ENCODE measurements at places on chromosomes 5 and 9.

DNA sequence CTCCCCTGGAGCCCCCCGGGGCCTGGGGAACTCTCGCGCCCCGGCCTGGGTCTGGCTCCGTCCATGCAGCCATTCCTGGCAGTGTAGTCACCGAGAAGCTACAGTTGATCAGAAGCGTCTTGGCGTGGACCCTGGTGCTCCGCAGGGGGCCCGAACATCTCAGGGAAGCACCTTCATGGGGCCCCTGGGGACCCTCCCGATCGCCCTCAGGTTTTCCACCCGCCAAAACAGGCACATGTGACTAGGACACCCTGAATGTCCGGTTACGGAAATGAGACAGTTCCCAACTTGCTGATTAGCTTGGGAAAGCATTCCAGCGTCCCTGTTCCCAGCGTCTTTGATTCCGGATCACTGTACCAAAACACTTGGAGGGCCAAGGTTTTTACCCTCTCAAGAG lies 472 bp downstream of the FBXO4 start:
- DNase-seq = peak; percentile 9

DNA sequence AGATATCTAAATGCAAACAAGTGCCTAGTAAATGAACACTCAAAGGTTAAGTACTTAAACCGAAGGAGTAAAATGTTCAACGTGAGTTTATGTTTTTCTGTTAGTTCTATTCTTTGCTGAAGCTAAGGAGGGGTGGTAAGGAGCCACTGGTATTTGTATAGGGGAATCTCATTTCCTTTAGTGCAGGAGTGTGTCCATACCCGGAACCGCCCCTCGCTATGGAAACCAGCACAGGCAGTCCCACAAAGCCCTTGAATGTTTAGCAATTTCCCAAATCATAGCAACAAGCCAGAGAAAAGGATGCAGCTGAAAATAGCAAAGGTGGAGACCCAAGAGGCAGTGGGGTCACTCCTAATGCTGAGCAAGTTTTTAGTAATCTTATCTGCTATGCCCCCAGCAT lies 78.8 kb upstream of the STK32A start:
- no peak for DNase-seq

DNA sequence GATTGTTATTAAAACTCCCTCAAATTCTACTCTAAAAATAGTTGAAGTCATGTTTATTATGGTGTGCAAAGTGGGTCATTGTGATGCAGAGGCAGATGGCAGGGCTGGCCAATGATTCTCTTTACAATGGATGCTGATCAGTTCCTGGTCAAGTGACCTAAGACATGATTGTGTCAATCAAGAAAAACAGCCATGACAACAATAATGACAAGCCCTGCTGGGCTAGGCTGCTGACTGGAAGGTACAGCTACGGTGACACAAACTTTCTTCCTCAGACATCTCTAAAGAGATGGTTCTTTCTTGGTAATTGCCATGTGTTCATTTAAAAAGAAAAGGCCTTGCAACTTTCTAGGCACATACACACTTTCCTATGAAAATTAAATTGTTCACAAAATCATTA lies 3.6 kb downstream of the SLC24A2 start:
- DNase-seq = peak; percentile 11

- no peak for DNase-seq
Observed at GRCh38 chr5:60883229-60883628, 39.2 kb upstream of the ELOVL7 start.

- DNase-seq = peak; percentile 53
Observed at GRCh38 chr5:138725153-138725817, 27.9 kb upstream of the CTNNA1 start.

GRCh38 chr5:32098291-32098690 lies 75.8 kb downstream of the GOLPH3 start:
- DNase-seq = peak; percentile 29

- DNase-seq = no peak
Observed at GRCh38 chr5:142495531-142495930, 170.7 kb upstream of the SPRY4 start.

DNA sequence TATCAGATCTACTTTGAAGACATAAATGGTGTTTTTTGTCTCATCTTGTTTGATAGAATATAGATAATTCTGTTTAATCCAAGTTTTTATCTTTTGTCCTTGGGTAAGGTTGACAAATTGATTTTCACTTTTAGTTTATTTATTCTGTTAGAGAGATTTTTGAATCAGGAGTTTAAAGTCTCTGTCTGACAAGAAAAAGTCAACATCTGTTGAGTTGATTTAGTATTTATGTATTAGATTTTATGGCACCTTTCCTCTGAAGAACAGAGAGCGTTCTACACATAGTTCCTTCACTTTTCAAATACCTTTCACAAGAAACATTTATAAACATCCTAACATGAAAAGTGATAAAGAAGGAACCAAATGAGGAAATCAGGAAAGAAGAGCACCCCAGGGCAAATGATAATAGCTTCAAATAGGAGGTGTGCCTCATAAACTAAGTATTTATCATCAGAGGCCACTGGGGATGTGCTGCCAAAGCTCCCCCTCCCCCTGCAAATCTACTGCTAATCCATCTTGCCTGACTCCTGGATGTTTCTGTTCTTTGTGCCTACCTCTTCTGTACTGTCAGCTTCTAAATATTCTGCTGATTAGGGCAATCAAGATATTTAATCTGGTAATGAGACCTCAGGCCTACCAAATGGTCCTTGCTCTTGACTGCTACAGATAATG lies 457.7 kb upstream of the CHD1 start:
- no peak for DNase-seq

GRCh38 chr5:127410959-127411358 lies 106.5 kb upstream of the PRRC1 start:
- DNase-seq = no peak

GRCh38 chr5:143933451-143933850 lies 121.5 kb downstream of the HMHB1 start:
- no peak for DNase-seq

DNA sequence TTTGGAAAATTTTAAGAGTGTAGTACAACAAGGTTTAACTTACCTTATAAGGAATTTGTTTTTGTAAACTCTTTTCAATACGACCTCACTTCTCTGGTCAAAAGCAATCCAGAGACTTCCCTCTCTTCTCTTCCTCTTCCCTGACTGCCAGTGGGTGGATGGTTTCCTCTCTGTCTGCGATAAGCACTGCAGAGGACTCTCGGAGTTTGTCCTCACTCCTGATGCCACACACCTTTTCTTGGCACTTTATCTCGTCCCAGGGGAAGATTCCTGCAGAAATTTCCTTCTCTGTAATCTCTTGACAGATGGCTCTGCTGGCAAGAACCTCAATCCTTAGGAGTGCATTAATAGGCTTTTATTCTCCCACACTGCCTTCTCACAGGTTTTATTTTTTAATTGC lies 641.6 kb downstream of the NR2F1-AS1 start:
- DNase-seq = no peak

DNA sequence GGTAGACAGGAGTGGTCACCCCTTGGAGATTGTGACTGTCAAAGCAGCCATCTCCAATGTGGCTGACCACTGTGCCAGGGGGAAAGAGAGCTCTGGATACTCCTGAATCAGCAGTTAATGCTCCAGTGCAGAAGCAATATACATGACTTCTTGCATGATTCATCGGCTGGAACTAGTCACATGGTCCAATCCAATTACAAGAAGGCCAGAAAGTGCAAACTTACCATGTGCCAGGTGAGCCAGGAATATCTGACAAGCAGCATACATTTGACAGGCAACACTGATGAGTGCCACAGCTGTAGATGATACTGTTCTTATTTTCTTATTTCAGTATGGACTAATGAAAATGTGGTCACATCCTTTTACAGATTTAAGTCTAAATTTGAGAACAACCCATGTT lies 440.0 kb upstream of the MPDZ start:
- no peak for DNase-seq

DNA sequence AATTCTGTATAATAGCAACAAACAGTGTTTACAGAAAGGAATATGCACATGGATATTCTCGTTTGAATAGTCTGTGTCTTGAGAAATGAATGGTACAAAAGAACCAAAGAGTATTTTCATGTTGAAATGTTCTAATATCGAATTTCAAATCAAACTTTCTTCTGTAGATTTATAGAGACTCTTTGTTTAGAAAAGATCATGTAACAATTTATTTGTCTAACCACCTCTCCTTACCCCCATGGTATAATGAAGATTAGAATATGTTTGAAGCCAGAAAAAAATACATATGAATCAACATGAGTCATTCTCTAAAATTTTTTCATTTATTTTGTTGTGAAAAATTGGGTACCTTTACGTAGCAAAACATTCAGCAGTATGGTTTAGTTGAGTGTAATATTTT lies 285.6 kb downstream of the PRR16 start:
- no peak for DNase-seq

- DNase-seq = no peak
Observed at GRCh38 chr5:43019614-43020398, 20.3 kb downstream of the ANXA2R start.

DNA sequence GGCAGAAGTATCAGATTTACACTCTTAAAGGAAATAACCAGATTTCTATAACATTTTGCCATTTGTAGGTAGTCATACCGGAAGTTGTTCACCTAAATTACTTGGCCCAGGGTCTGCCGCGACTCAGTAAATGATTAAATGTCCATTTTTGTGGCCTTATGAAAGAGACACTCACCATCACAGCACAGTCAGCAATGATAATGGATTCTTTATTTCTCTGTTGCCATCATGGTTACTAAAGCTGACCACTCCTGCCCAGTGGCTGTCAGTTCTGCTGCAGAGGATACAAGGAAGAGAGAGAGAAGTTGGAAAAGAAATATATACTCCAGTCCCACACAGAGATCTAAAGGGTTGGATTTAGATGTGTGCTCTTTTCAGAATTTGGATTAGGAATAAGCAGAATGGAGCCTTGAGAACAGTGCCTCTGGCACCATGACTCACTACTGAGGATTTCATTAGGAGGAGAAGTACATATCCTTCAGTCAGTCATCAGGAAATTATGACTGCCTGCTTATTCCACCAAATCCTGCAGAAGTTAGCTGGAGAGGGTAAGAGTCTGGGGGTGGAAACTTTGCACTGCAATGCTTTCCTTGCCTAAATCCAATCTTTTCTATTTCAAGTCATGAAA lies 72.8 kb upstream of the EFNA5 start:
- DNase-seq = no peak

GRCh38 chr5:5266297-5266696 lies 126.2 kb downstream of the ADAMTS16 start:
- DNase-seq = no peak

DNA sequence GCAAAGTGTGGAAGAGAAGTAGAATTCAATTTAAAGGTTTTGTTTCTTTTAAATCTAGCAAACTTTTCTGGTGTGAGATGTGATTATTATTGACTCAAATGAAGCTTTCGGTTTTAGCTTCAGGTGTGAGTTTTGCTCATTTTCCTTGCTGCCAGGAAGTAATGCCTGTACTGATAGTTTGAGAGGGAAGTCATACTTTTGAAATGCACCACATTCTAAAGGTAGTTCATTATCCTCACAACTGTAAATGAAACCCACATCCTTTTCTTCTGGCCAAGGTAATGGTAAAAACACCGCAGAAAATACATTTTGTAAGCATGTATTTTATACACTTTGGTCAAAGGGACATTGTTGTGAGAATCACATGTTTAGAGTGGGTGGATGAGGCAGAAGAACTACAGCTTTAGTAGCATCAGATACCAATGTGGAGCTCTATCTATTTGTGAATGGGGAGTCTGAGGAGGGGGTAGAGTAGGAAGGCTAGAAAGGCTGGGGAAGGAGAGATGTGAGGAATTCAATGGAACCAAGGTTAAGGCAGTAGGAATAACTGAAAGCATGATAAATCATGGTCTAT lies 167.0 kb upstream of the CDKN2B start:
- DNase-seq = no peak

GRCh38 chr5:122073018-122073417 lies 5.0 kb downstream of the LOX start:
- no peak for DNase-seq

DNA sequence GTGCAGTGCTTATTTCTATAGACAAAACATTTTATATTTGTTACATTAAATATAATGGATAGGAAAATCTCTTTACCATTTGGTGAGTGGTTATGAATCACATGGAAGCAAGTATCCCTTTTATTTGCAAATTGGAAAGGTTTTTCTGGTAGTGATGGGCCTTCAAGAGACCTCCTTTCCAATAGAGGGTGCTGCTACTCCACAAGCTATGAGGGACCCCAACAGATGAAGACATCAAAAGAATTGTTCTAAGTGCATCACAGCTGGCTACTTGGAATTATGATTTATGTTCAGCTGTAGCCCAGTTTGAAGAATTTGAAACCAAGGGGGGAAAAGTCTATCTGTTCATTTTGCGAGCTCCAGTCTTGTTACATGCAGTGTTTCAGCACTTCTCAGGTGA lies 493.7 kb upstream of the SGCD start:
- no peak for DNase-seq

- DNase-seq = no peak
Observed at GRCh38 chr5:152813526-152813925, 408.4 kb upstream of the NMUR2 start.

DNA sequence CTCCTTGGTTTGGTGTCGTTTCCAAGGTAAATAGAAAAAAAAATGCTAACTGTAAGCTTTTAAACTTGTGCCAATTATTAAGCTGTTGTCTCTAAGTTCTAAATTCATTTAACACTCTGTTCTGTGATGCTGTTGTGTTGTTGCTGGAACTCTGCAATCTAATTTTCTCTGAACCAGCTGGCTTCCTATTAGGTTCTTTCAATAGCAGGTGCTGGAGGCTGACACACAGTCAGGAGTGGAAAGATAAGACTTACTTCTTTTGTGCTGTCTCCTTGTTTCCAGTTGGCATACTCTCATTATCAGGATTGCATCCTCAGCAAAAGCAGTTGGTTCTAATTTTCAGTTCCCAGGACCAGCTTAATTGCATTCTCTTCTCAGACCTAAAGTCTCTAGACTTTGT lies 1252.6 kb upstream of the NUDT12 start:
- DNase-seq = no peak

DNA sequence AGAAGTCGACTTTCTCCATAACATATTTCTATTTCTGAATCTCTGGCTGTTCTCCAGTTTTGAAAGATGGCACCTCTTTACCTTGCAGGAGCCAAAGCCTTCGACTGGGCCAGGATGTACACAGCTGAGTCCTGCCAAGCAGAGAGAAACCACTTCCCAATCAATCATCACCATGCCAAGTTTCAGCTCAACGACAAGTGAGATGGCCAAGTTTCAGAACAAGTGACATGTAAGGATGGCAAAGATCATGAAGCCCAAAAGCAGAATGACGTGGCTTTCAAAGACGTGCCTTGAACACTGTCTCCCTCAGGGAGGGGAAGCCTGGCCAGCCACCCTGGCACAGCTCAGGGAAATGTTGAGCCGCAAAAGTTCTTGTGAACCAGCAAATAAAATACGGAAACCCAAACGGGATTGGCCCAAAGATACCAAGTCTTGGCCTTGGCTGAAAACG lies 17.7 kb downstream of the STK10 start:
- no peak for DNase-seq

- DNase-seq = no peak
Observed at GRCh38 chr5:174329738-174330137, 284.2 kb downstream of the NSG2 start.

- DNase-seq = no peak
Observed at GRCh38 chr9:104784098-104784497, 20.2 kb downstream of the NIPSNAP3B start.

Data from nucleus accumbens (tissue), 56 donors.